ENCODE measurements at places on chromosomes 7 and 10.

DNA sequence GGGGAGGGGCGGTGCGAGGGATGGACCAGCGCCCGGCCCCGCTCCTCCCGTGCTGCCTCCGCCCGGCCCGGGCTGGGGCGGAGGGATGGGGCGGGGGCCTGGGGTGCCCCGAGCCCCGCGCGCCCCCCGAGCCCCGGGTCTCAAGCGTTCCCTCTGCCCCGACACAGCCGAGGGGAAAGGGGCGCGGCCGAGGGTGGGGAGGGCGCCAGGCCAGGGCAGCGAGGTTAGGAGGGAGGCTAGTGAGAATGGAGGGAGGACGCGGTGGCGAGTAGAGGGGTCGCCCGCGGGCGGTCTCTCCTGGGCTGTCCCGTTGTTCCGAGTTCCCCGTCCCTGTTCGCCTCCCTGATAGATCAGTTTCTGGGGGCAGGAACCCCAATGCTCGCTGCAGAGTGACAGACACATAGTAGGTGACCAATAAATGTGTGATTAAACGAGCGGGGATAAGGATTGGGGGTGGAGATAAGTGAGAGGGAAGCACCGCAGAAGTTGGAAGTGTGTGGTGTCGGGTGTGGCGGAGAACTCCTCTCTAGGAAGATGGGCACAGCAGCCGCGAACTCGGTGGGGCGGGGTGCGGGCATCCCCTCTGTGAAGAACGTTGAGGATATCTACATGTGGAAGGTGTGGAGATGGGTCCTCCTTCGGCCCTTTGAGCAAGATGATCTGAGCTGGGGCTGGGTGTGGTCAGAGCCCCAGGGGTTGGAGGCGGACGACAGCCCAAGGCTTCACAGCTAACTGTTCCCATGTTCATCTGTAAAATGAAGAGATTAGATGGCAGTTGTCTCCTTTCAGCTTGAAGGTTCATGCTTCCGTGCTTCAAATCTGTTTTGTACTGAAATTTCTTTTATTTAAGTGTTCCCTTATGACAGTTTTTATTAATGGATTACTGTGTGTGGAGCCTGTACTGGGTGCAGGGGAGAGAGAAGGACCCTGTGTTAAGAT, 580 bp downstream of the ZNF775 start:
- peak; percentile 45 for DNase-seq

DNA sequence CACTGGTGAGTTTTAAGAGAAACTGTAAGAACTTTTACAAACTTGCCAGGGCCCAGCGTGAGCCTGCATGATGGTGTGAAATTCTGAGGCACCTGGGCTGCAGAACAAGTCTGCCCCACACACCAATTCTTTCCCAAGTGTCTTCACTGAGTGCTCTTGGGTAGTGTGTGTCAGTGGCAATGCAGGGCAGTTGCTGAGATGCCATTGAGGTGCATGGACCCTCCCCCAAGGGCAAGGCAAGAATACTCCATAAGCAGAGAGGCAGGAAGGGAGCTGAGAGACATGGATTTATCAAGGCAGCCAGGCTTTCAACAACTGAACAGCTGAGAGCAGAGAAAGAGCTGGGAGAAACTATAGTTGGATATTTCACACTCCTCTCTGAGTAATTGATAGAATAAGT, 801.2 kb downstream of the GRID1 start:
- no peak for DNase-seq

- DNase-seq: peak; percentile 57
Measured at GRCh38 chr10:53314876-53315275, 542.3 kb upstream of the MBL2 start.

DNA sequence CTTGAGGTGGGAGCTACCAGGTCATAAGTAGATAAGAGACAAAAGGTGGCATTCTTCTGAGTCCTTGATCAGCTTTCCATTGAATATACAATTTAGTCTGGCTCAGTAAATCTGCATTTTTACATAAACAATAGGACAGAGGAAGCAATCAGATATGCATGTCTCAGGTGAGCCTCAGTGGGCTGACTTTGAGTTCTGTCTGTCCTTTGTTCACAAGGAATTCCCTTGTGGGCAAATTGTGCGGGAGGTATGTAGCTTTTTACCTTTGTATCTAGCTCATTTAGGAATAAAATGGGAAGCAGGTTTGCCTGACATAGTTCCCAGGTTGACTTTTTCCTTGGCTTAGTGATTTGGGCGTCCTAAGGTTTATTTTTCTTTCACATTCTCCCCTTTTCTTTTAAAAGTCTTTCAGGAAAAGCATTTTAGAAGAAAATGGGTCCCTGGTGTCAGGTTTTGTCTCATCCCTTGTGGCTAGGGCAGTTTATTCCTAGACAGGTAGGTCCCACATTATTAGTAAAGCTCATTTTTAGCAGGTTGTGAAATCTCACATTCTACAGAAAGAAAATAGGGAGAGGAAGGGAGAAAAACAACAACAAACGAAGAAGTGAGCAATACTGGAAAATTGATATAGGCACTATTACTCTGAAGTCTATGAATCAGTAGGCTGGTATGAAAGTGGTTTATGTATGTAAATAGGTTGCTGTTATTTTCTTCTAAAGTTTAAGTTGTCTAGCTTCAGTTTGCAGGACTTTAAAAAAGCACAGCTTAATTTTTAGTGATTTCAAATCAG, 16.5 kb downstream of the SPAM1 start:
- DNase-seq: no peak

GRCh38 chr7:70680306-70680705, 451.6 kb upstream of the GALNT17 start:
- DNase-seq: no peak

- DNase-seq: peak; percentile 69
Measured at GRCh38 chr7:24477398-24478136, 95.7 kb upstream of the PALS2 start.

GRCh38 chr10:110788620-110789385, 82.9 kb upstream of the PDCD4 start:
- DNase-seq: no peak

DNA sequence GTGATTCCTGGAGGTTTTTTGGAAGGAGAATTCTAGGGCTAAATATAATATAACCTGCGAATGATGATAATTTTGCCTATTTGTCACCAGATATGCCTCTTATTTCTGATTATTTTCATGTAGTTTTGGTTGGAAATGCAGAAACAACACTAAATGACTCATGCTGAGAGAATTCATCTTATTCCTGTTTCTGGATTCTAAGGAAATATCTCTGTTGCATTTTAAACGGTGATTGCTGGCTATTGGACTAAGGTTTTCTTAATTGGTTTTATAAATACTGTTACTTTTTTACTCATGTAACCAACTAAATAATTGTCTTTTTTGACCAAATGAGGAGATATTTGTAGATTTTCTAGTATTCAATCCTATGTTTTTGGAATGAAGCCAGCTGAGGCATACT, 204.9 kb upstream of the NPSR1 start:
- DNase-seq: no peak

GRCh38 chr10:105769248-105770184, 1128.4 kb downstream of the SORCS3 start:
- no peak for DNase-seq

- no peak for DNase-seq
Measured at GRCh38 chr7:140209866-140210609, 33.3 kb upstream of the KDM7A start.

- DNase-seq: no peak
Measured at GRCh38 chr10:71401056-71401455, 4.3 kb downstream of the CDH23 start.

- no peak for DNase-seq
Measured at GRCh38 chr10:104267721-104268404, 1.1 kb upstream of the GSTO2 start.

DNA sequence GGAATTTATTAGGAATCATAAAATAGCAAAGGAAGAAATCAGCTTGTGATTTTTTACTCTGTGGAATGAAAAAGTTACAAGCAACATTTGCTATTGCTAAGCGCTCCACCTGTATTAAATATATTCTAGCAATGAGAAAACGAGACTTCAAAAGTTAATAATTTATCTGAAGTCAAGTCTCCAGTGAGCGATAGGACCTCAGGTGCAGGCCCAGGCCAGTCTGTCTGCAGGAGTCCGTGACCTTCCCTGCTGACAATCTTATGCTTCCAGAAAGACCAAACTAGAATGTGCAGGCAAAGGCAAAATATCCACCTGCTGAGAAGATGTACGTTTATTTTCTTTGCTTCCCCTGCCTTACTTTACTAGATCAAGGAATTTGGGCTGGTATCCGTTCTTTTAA, 22.7 kb downstream of the MRC1 start:
- DNase-seq: no peak

GRCh38 chr10:73867871-73868631, 6.3 kb downstream of the CAMK2G start:
- DNase-seq: no peak

- no peak for DNase-seq
Measured at GRCh38 chr7:129657363-129657762, 45.8 kb downstream of the NRF1 start.

DNA sequence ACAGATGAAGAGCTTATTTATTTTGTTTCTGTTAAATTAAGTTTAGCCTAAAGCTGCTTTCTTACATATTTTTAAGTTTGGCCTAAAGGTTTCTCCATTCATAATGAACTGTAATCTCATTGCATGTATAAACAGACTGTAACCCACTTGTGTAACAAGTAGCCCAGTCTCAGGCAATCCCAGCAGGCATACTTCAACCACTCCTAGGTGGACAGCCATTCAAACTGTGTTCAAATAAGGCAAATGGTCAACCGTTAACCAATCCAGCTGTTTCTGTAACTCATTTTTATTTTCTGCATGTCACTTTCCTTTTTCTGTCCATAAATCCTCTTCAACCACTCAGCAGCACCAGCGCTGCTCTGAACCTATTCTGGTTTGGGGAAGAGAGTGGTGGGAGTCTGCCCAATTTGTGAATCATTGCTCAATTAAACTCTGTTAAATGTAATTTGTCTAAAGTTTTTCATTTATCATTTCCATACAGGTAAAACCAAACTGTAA, 35.9 kb downstream of the PHYHIPL start:
- no peak for DNase-seq

GRCh38 chr7:105230486-105230885, 158.2 kb downstream of the SRPK2 start:
- no peak for DNase-seq

- no peak for DNase-seq
Measured at GRCh38 chr7:150332852-150333635, 8.4 kb downstream of the RARRES2 start.

GRCh38 chr10:43419997-43420368, 11.0 kb upstream of the HNRNPF start:
- no peak for DNase-seq

DNA sequence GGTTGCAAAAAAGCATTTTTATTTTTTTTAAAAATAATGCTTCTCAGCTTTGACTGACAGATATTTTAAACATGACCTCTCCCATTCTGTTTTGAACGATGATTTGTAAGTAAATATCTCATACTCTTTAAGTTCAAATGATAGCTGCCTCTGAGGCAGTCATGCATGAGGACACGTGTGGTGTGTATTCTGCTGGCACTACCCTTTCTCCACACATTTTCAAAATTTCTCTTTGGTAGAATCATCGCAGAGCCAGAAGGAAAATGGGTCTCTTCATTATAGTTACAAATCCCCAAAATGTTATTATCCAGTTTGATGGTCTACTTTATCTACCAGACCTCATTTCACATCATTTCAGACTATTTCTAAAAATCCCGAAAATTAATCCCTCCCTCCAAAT, 55.1 kb downstream of the FZD1 start:
- no peak for DNase-seq

GRCh38 chr10:96588060-96588554, 1.3 kb upstream of the TM9SF3 start:
- no peak for DNase-seq

DNA sequence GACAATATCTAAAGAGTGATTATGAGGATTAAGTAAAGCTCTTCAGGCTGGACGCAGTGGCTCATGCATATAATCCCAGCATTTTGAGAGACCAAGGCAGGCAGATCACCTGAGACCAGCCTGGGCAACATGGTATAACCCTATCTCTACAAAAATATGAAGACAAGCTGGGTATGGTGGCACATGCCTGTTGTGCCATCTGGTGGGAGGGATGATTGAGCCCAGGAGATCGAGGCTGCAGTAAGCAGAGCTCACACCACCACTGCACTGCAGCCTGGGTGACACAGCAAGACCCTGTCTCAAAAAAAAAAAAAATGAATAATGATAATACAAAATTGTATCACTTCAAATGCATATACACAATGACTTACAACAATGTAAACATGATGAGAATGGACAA, 195.6 kb upstream of the AUTS2 start:
- DNase-seq: no peak

- no peak for DNase-seq
Measured at GRCh38 chr10:113528876-113529275, 24.0 kb upstream of the HABP2 start.
